ENCODE measurements at places on chromosomes 6 and 20.

GRCh38 chr20:23118766-23119165 is 32.6 kb upstream of the CD93 start:
- DNase-seq, result no peak

GRCh38 chr6:35014786-35015185 is 125.7 kb downstream of the ANKS1A start:
- no peak for DNase-seq

DNA sequence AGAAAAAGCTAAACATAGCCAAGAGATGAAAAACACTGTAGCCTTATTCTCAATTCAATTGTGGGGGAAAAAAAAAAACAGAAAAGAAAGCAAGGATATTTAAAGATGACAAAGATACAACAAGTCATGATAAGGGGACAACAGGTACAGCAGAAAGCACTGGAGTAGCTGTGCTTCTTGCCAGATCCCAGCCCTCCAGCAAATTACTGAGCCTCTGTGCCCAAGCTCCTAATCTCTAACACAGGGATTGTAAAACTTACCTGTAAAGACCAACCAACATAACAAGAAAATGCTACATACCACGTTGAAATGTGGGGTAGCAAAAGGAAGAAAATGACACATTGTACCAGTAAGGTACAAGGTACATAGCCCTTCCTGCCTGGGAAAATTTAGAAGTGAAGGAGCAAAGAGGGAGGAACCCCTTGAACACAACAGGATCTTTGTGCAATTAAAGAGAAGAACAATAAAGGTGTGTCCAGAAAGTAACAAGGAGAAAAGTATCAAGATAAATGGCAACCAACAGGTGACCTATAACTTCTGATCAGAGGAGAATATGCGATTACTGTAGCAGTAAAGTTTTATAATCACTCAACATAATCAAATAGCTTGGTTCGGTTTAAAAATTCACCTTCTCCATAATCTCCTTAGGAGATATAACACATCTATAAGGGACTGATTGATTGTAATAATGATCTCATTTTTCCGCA is 30.6 kb downstream of the PREP start:
- no peak for DNase-seq

DNA sequence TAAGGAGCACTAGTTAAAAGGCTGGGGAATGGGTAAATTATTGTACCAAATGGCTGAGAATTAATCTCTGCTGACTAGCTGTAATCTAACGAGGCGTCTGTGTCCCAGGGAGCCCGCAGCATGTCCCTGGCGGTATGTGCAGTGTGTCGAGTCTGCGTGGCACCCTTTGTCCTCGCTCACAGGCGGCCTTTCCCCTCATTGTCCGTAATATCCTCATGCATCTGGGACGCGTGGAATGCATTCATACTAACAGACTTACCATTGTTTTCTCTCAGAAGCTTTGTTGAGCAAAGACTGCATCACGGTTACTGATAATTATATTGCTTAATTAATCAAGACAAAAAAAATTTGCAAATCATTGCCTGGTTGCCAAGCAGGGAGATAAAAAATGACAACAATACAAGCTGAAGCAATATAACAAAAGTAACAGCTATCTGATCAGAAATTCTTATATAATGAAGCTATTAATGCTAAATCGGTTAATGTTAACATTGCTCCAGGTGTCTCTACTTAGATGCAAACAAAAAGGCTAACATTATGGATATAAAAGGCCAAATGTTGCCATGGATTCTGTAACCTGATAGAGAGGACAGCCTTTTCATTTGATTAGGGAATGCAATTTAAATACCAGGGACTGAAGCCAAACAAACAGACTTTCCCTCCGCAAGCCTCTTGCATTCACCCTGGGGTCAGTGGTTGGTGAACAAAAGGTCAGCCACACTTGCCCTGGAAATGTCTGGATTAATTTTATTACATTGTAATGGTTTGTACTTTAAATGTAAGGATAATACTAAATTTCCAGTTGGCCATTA is 124.8 kb downstream of the INSM1 start:
- no peak for DNase-seq

- no peak for DNase-seq
These were observed 210.6 kb upstream of the CDH4 start for GRCh38 chr20:61041481-61041880.

GRCh38 chr6:35599761-35600658 is 87.3 kb upstream of the TULP1 start:
- no peak for DNase-seq

GRCh38 chr6:159490298-159490937 is 202.6 kb downstream of the SOD2 start:
- no peak for DNase-seq

Measured in stimulated activated naive CD8-positive, alpha-beta T cell treated with anti-CD3 and anti-CD28 coated beads, Interleukin-15, amount 100 ng/mL, for 72 hours (primary cell).